ENCODE measurements at places on chromosomes 1 and 21.
A peak's percentile ranks its signal among the peaks of the same experiment; 100 is the strongest.

DNA sequence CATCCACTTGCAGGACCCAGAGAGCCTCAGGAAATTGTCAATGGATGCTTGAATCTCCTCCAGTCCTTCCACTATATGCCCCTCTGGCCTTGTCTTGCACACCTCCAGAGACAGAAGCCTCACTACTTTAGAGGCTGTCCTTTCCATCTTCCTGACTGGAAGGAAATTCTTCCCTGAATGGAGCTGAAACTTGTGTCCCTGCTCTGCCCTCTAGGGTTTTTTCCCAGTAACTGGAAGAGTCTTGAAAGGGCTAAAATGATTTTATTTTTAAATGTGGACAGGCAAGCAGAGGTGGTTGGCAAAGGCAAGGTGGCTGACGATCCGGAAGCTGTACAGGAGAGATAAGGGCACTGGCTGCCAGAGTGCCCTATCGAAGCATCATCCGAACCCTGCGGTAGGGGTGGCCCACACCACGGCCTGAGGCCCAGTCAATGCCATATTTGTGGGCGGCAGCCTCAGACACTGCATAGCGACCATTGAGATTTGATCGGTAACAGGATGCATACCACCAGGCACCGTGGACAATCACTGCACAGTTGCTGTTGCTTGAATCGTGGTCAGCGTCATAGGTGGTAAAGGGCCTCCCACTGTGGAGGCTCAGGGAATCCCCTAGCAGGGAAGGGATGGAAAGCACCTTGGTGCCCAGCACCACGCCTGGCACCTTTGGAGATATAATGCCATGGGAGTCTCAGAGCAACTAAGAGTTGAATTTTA, 2.3 kb upstream of the MAP3K6 start:
- no peak for DNase-seq

- no peak for DNase-seq
Measured at GRCh38 chr1:67005068-67005467, 48.9 kb downstream of the SLC35D1 start.

- peak; percentile 62 for DNase-seq
Measured at GRCh38 chr1:162217706-162218105, 148.2 kb downstream of the NOS1AP start.

DNA sequence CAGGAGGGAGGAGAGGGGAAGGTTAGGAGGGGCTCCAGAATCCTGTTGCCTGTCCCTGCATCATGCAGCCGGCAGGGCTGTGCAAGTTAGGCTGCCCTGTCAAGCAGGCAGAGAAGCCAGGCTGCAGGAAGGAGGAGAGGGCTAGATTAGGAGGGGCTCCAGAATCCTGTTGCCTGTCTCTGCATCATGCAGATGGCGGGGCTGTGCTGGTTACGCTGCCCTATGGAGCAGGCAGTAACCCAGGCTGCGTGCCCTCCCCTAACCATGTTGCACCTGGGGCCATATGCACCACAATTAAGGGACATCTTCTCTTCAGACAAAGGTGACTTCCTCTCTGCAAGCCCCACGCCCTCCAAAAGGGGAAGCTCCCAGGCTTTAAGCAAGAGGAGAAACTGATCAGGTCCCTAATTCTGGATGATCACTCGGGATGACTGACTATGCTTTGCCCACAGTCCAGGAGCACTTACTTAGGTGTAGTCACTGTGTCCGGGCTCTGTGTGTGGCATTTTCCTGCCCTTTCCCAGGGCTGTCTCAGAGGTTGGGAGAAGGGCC, 457.4 kb downstream of the SETD4 start:
- no peak for DNase-seq

GRCh38 chr1:165823552-165824268, 3.7 kb upstream of the UCK2 start:
- DNase-seq = no peak

DNA sequence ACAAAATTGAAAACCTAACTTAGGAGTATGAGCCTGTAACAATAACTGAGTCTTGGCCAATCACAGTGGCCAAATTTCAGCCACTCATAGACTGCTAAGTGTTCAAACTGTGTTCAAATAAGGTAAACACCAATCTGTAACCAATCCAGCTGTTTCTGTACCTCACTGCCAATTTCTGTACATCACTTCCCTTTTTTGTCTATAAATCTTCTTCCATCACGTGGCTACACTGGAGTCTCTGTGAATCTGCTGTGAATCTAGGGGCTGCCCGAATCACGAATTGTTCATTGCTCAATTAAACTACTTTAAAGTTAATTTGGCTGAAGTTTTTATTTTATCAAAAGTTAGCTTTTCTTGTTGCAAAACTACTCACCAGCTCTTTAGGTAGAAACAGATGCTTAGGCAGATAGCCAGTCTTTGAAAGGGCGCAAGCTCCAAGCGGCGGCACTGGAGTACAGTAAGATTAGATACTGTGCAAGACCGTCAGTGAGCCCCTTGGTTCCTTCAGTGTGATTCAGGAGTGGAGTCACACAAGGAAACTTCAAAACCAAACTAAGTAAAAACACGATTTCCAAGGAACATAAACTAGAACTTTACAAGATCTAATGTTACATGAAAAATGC, 43.2 kb upstream of the ADGRL2 start:
- DNase-seq = no peak

DNA sequence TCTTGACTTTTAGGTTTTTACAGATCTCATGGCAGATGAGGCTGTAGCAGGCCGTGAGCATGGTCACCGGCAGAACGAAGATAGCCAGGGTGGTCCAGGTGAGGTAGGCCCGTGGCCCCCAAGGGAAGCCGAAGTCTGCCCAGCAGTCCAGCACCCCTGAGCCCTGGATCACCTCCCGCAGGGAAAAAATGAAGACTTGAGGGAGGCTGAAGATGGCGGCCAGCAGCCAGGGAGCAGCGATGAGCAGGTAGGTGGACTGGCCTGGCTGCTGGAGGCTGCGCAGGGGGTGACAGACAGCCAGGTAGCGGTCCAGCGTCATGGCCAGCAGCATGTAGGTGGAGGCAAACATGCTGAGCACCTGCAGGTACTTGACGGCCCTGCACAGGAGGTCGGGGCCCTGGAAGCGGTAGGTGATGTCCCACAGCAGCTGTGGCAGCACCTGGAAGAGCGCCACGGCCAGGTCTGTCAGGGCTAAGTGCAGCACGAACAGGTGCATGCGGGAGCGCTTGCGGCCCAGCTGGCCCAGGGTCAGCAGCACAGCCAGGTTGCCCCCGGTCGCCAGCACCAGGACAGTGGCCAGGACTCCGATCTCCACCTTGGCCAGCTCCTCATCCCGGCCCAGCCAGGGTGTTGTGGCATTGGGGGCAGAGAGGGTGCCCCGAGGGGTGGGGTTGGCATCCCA, 856 bp downstream of the AVPR1B start:
- DNase-seq = no peak

GRCh38 chr1:68551459-68551858, 54.6 kb upstream of the DEPDC1 start:
- DNase-seq = no peak

- no peak for DNase-seq
Measured at GRCh38 chr1:58204284-58204683, 342.2 kb downstream of the OMA1 start.

- DNase-seq = no peak
Measured at GRCh38 chr1:107949467-107950253, 15.3 kb downstream of the VAV3 start.

DNA sequence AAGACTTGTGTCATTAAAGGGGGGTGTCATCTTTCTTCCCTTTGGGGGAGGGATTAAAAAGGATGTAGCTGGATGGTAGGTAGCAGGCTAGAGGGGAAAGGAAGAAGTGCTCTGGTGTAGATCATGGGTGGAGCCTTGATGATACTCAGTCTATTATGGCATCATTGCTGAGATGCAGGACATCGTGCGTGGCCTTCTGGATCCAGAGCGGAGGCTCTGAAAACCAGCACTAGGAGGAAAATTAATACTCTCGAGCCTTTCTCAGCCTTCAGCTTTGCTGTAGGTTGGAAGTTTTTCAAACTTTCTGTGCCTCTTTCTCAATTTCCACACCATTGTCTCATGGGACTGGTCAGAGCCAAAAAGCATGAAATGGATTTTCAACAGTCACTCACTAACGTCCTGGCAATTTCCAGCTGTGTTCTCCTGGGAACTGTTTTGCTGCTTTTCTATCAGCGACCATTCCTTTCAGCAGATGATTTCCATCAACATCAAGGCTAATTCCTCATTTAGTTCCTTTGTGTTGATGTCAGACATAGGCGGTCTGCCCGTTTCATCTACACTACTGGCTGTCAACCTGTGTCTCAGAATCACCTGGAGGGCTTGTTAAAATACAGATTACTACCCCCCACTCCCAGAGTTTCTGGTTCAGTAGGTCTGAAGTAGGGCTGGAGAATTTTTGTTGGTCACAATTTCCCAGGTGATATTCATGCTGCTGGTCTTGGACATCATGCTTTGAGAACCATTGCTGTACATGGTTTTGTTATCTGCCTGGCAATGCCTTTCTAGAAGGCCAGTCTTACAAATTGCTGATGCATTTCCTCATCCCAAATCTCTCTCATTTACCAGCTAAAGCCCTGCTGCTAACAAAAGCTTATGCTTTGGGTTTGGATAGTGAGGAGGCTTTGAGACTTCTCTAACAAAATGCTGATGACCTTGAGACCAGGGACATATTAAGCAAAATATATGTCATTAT, 7.7 kb downstream of the CACNA1E start:
- DNase-seq = no peak
